ENCODE measurements at places on chromosomes 5 and 9. TPM values are rescaled to one million over a fixed set of nuclear protein-coding genes. Genes with fewer than 3 reads are reported as not detected.

DNA sequence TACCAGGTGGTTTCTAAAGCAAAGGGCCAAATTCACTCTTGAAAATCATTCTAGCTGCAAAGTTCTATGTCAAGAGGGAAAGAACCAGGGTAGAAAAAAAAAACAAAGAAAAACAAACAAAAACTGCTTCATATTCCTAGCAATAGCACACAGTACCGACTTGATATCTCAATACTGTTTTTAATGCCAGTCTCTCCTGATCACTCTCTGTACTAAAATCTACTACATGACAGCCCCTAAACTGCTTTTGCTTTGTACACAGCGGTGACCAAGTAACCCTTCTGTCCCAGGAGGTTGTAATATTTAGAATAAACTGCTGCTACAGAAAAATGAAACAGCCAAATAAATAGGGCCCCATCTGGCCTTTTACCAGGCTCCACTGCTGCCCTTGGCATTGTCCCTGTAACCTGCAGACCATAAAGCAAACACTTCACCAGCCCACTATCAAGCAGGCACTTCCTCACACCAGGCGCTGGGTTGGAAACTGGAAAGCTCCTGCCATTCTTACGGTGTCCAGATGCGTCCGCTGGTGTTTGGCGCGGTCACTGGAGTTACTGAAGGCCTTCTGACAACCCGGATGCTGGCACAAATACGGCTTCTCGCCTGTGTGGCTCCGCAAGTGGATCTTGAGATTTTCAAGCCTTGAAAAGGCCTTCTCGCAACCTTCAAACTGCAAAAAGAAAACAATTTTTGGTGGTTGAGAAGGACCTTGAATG is 363.2 kb downstream of the GLIS3 start:
- no peak overlapping the region for H3K4me3 ChIP-seq
- H3K36me3 ChIP-seq: peaks cover 11% of the 10 kb centered on the region
- H3K4me1 ChIP-seq: peaks cover 28% of the 10 kb centered on the region
- no peaks in the 10 kb centered on the region for H3K27me3 ChIP-seq

DNA sequence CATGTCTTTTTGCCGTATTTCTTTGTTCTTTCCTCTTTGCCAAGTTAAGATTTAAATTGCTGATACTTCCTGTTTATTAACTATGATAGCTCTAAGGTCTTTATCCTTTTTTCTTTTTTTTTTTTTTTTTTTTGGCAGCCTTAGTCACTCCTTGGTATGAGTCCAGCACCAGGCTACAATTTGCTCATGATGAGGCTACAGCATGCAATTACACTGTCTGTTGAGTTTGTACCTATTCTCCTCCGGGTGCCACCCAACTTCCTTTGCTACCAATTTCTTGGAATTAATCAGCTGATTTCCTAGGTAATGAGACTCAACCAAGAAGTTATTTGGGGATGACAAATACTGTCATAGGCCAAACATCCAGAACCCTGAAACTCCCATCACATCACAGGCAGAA is 25.5 kb downstream of the ACTL7B start:
- H3K4me3 ChIP-seq: no peak overlapping the region
- no peaks in the 10 kb centered on the region for H3K27me3 ChIP-seq
- H3K36me3 ChIP-seq: no peaks in the 10 kb centered on the region
- no peaks in the 10 kb centered on the region for H3K4me1 ChIP-seq

NTNG2 gene
- 1.2 TPM for total RNA-seq

- no peaks in the 10 kb centered on the region for H3K27me3 ChIP-seq
- H3K27ac ChIP-seq: no peak overlapping the region
- no peaks in the 10 kb centered on the region for H3K36me3 ChIP-seq
- no peaks in the 10 kb centered on the region for H3K4me1 ChIP-seq
- no peak overlapping the region for H3K4me3 ChIP-seq
Observed at GRCh38 chr9:94140791-94141790, 56.8 kb downstream of the PTPDC1 start.

- H3K27ac ChIP-seq: no peak overlapping the region
- H3K36me3 ChIP-seq: no peaks in the 10 kb centered on the region
- H3K4me1 ChIP-seq: peaks cover 19% of the 10 kb centered on the region
- no peaks in the 10 kb centered on the region for H3K27me3 ChIP-seq
- peak; percentile 77 for DNase-seq
Observed at GRCh38 chr9:135504262-135505243, 4.1 kb downstream of the MRPS2 start.

DNA sequence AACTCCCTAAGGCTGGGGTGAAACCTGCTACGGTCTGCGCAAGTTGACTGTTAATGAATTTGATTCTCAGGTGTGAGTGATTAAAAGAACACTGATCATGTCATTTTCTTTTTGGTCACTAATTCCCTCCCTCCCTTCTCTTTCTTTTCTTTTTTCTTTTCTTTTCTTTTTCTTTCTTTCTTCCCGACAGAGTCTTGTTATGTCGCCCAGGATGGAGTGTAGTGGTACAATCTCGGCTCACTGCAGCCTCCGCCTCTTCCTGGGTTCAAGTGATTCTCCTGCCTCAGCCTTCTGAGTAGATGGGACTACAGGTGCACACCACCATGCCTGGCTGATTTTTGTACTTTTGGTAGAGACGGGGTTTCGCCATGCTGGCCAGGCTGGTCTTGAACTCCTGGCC is 2.6 kb downstream of the ANXA1 start:
- no peak overlapping the region for H3K4me3 ChIP-seq
- H3K27ac ChIP-seq: no peak overlapping the region
- no peaks in the 10 kb centered on the region for H3K27me3 ChIP-seq

DNA sequence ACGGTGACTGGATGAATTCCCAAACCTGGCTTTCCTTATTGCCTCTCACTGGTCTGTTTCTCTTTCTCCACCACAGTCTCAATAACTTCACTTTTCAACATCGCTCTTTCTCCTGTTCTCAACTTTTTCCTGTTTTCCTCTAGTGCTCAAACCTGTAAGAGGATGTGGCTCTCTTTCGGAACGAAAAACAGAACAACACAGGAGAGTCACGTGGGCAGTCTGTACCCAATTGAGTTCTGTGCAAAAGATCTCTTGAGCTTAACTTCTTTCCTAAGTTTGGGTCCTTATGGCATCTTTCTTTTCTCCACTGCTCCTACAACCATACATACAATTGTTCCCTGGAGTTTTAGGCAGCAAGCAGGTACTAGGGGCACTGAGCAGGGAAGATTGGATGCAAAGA is 8.9 kb downstream of the HAVCR1 start:
- no peaks in the 10 kb centered on the region for H3K27me3 ChIP-seq
- no peaks in the 10 kb centered on the region for H3K4me1 ChIP-seq
- H3K4me3 ChIP-seq: no peak overlapping the region
- DNase-seq: no peak

SLC35D2 gene
- 18.5 TPM for total RNA-seq

DNA sequence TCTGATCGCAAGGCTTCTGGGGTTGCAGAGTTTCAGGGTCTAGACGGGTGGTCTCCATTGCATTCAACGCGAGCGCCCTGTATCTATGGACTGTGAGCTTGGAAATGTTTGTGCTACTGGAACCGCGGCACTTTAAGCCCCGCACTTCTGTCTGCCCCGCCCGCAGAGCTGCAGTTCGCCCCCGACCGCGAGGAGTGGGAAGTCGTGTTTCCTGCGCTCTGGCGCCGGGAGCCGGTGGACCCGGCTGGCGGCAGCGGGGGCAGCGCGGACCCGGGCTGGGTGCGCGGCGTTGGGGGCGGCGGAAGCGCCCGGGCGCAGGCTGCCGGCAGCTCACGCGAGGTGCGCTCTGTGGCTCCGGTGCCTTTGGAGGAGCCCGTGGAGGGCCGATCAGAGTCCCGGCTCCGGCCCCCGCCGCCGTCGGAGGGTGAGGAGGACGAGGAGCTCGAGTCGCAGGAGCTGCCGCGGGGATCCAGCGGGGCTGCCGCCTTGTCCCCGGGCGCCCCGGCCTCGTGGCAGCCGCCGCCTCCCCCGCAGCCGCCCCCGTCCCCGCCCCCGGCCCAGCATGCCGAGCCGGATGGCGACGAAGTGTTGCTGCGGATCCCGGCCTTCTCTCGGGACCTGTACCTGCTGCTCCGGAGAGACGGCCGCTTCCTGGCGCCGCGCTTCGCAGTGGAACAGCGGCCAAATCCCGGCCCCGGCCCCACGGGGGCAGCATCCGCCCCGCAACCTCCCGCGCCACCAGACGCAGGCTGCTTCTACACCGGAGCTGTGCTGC is 1.0 kb downstream of the ADAMTS19 start:
- no peaks in the 10 kb centered on the region for H3K36me3 ChIP-seq
- peaks cover 15% of the 10 kb centered on the region for H3K4me1 ChIP-seq
- DNase-seq: peak; percentile 80
- H3K27me3 ChIP-seq: peaks cover 15% of the 10 kb centered on the region
- peak overlapping the region; percentile 75 for H3K4me3 ChIP-seq
- H3K27ac ChIP-seq: no peak overlapping the region

DNA sequence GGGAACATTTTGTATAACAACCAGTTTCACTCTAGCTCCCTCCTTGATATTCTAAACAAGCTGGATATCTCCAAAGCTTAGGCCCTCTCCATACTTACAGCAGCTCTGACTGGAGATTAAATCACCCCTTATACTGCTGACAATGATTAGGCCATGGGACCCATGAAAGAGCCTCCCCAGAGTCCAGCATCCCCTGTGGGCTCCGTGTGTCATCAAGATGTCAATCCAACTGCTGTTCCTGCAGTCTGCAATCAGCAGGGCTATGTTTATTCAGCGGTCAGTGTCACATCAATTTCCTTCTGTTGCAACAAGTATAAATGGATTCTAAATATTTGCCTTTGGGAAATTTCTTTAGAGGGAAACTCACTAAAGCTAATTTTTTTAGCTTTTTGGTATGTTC is 26.6 kb downstream of the PCDHAC2 start:
- no peak overlapping the region for H3K4me3 ChIP-seq
- no peaks in the 10 kb centered on the region for H3K27me3 ChIP-seq
- no peak for DNase-seq
- no peak overlapping the region for H3K27ac ChIP-seq
- H3K36me3 ChIP-seq: no peaks in the 10 kb centered on the region
- H3K4me1 ChIP-seq: peaks cover 29% of the 10 kb centered on the region

GRCh38 chr5:90434116-90434714 is 24.7 kb upstream of the CETN3 start:
- no peaks in the 10 kb centered on the region for H3K4me1 ChIP-seq
- no peaks in the 10 kb centered on the region for H3K36me3 ChIP-seq
- no peak overlapping the region for H3K4me3 ChIP-seq
- H3K27ac ChIP-seq: no peak overlapping the region
- peak; percentile 70 for DNase-seq

MARCOL gene
- total RNA-seq: not detected

DNA sequence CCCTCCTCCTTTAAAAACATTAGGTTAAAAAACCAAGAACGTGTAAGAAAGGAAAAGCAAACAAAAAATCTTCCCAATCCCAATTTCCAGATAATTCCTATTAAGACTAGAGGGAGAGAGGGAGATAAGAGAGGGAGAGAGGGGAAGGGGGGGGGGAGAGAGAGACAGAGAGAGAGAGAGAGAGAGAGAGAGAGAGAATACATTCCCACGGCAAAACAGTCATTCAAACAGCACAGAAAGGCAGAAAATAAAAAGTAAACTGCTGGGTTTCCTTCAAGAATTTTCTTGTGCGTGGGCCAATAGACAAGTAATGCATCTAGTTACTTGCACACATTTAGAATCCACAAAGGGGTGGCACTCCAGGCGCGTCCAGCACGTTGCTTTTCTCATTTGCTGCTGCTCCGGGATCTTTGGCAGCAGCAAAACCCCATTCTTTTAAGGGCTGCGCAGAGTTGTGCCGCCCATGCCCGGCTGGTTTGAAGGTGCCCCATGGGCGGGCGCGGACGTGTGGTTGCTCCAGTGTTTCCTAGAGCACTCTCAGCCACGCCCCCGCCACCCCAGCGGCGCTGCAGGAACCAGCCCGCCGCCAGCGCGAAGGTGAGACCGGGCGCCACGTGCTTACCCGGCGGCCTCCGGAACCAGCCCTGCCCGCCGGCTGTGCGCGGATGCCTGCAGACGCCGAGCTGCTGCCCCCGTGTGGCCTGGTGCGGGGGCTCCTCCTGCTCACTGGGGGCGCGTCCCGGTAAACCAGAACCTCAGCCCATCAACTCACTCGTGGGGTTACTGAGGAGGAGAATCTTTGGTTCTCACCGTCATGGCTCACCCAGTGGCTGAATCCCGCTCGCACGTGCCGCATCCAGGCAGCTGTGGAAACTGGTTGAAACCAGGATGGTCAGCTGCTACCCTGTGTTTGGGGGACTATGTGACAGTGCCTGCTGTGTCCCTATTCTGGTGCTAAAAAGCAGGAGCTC is 44.6 kb downstream of the STC2 start:
- peak overlapping the region; percentile 24 for H3K4me3 ChIP-seq
- peak; percentile 85 for DNase-seq
- H3K4me1 ChIP-seq: peaks cover 3% of the 10 kb centered on the region
- peaks cover 52% of the 10 kb centered on the region for H3K27me3 ChIP-seq
- no peaks in the 10 kb centered on the region for H3K36me3 ChIP-seq

C1QTNF2 gene
- total RNA-seq: 0.06 TPM

GRCh38 chr5:141369994-141370848 is at the start of gene PCDHGB3:
Gene PCDHGB3 (plus strand): TSS chr5:141370242. CDS start chr5:141370395, 153 bp downstream.
- H3K36me3 ChIP-seq: no peaks in the 10 kb centered on the region
- no peaks in the 10 kb centered on the region for H3K4me1 ChIP-seq
- H3K27ac ChIP-seq: no peak within 1 kb of the TSS
- no peak within 1 kb of the TSS for H3K4me3 ChIP-seq
- DNase-seq: no peak

SIMC1 gene
- 10.9 TPM for total RNA-seq

ADAMTSL2 gene
- total RNA-seq: 0.30 TPM

HTR4 gene
- total RNA-seq: not detected

DNA sequence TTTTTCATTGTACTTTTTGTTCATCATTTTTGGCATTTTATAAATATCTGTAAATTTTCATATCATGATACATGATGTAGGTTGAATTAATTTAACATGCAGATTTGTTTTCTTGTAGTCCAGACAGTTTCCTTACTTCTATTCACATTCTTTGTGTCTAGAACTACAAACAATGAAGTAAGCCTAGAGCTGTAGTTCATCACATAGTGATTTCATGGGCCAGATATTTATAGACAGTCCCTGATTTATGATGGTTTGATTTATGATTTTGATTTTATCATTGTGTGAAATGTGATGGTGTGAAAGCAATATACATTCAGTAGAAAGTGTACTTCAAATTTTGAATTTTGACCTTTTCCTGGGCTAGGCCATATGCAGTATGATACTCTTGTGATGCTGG is 139.0 kb downstream of the ARHGEF28 start:
- DNase-seq: no peak
- no peaks in the 10 kb centered on the region for H3K27me3 ChIP-seq
- no peak overlapping the region for H3K27ac ChIP-seq
- no peaks in the 10 kb centered on the region for H3K36me3 ChIP-seq
- no peak overlapping the region for H3K4me3 ChIP-seq
- no peaks in the 10 kb centered on the region for H3K4me1 ChIP-seq

- H3K4me1 ChIP-seq: peaks cover 14% of the 10 kb centered on the region
- peaks cover 17% of the 10 kb centered on the region for H3K27me3 ChIP-seq
- H3K36me3 ChIP-seq: no peaks in the 10 kb centered on the region
- no peak overlapping the region for H3K27ac ChIP-seq
- H3K4me3 ChIP-seq: no peak overlapping the region
Observed at GRCh38 chr5:159774476-159775031, 141.7 kb upstream of the ADRA1B start.

DNA sequence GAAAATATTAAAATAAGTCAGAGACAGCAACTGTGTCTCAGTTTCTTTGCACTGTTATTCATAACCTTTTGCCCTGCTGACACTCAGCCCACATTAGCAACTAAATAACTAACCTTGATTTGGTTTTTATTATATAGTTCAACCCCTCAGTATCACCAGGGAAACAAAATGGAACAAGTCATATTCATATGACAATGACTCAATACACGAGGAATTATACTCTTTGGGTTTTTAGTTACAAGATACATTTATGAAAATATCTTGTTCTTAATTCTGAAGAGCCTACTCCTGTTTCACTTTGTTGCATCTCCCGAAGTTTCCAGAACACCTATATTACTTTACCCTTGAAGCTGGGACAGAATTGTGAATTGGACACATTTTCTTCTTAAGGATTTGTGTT is 845.4 kb downstream of the EFNA5 start:
- H3K4me1 ChIP-seq: no peaks in the 10 kb centered on the region
- no peak overlapping the region for H3K27ac ChIP-seq
- H3K4me3 ChIP-seq: no peak overlapping the region
- DNase-seq: no peak
- no peaks in the 10 kb centered on the region for H3K27me3 ChIP-seq
- H3K36me3 ChIP-seq: no peaks in the 10 kb centered on the region

All from neural progenitor cell (in vitro differentiated cells).